ENCODE measurements at places on chromosomes 2 and 18. TPM values are rescaled to one million over a fixed set of nuclear protein-coding genes. Genes with fewer than 3 reads are reported as not detected.

The TDRD15 gene
- total RNA-seq, result not detected

DNA sequence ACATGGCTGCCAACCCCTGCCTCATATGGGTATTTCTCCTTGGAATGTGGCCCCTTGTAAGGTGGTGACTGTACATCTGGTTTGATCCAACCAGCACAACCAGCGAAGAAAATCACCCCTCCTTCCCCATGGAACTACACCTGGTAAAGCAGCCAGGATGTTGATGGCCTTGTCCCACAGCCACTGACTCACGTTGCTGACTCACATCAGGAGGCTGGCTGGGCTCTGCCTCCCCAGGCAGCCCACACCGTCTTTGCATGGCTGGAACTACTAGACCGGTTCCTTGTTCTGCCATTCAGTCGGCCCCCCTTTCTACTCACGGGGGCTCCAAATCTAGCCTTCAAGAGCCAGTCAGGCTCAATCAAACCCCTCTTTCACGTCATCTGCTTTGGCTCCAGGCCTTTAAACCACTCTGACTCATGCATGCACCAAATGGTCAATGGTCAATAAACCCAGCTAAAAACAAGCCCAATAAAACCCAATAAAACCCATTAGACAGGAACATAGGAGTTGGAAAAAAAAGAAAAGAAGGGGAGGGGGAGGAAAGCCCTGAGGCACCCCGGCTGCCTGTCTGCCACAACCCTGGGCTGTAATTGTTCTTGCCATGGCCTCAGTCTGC lies 114.8 kb downstream of the PLB1 start:
- no peak for DNase-seq
- H3K4me1 ChIP-seq, result peaks cover 36% of the 10 kb centered on the region
- no peaks in the 10 kb centered on the region for H3K27me3 ChIP-seq
- H3K36me3 ChIP-seq, result no peaks in the 10 kb centered on the region
- no peak overlapping the region for H3K27ac ChIP-seq

GRCh38 chr18:73666772-73667171 lies 480.9 kb downstream of the FBXO15 start:
- no peaks in the 10 kb centered on the region for H3K36me3 ChIP-seq
- H3K27ac ChIP-seq, result no peak overlapping the region
- H3K4me1 ChIP-seq, result no peaks in the 10 kb centered on the region
- no peak overlapping the region for H3K4me3 ChIP-seq
- no peaks in the 10 kb centered on the region for H3K27me3 ChIP-seq
- no peak for DNase-seq

The DSC2 gene
- 3.5 TPM for total RNA-seq

DNA sequence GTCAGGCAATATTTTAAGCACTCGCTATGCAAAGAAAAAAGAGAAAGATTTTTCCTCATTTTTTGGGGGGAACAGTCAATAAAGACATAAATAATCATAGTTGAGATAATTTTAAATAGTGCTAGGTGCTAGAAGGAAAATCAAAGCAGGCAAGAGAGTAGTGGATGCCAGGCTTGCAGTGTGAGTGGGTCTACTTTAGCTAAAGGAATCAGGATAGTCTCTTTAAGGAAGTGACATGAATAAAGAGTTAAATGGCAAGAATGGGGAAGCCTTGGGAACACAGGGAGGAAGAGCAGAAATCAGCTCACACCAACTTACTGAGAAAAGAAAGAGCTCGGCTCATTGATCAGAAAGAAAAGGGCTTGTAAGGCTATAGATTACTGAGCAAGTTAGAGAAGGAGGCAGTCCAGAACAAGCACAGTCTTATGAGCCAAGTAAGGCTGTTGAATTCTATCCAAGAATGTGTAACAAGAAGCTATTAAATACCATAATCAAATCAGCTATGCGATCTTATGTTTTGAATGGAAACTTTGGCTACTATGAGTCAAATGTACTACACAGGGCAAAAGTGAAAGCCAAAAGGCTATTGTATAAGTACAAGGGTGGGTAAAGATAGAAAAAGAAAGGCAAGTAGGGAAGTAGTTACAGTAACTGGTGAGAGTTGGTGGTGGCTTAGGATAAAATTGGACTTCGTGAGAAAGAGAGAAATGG lies 833.8 kb upstream of the PIK3C3 start:
- DNase-seq, result peak; percentile 23
- peaks cover 2% of the 10 kb centered on the region for H3K4me1 ChIP-seq
- no peaks in the 10 kb centered on the region for H3K27me3 ChIP-seq
- H3K36me3 ChIP-seq, result no peaks in the 10 kb centered on the region
- H3K27ac ChIP-seq, result no peak overlapping the region

DNA sequence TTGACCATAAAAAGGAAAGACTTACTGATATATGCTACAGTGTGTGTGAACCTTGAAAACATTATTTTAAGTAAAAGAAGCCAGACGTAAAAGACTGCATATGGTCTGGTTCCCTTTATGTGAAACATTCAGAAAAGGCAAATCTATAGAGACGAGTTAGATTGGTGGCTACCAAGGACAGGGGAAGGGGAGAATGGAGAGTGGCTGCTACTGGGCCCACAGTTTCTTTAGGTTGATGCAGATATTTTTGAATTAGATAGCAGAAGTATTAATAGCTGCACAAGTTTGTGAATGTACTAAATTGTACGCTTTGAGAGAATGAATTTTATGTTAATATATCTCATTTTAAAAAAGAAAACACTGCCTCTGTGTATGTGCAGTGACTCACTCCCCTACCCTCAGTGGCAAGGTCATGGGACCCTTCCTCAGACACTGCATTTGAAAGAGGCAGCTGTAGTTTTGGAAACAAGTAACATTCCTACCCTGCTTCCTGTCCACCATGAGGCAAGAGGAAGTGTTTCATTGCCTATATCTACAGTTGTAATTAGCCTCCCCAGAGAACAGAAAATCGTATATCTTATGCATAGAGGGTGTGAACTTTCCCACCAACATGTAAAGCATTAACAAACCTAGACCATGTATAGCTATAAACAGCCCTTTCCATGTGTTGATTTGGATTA lies 29.8 kb upstream of the ARMC9 start:
- DNase-seq, result peak; percentile 30
- peak overlapping the region; percentile 42 for H3K27ac ChIP-seq
- H3K4me1 ChIP-seq, result no peaks in the 10 kb centered on the region
- H3K36me3 ChIP-seq, result peaks cover 35% of the 10 kb centered on the region

- H3K4me1 ChIP-seq, result peaks cover 15% of the 10 kb centered on the region
- no peaks in the 10 kb centered on the region for H3K27me3 ChIP-seq
- H3K36me3 ChIP-seq, result peaks cover 8% of the 10 kb centered on the region
- no peak for DNase-seq
- H3K27ac ChIP-seq, result no peak overlapping the region
- H3K4me3 ChIP-seq, result no peak overlapping the region
Measured at GRCh38 chr2:144459937-144460336, 60.0 kb downstream of the ZEB2 start.

The OST4 gene
- total RNA-seq, result 376 TPM

DNA sequence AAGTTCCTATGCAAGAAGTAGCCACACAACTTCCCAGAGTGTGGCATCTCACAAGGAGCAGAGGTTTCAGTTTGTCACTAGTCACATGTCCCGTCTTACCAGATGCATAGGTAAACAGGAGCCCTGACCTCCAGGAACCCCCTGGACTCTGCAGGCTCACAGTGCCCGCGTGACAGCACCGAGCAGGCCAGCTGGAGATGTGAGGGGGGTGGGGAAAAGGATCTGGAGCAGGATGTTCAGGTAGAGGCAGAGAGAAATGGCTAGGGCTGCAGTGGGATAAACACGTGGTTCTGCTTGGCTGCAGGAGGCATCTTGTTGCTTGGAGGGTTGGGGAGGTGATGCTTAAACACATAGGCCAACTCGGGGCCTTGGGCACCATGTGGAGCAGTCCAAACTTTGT lies 54.2 kb downstream of the IMPA2 start:
- no peak overlapping the region for H3K4me3 ChIP-seq
- no peak for DNase-seq
- H3K27me3 ChIP-seq, result peaks cover 9% of the 10 kb centered on the region
- peaks cover 11% of the 10 kb centered on the region for H3K36me3 ChIP-seq
- H3K4me1 ChIP-seq, result peaks cover 7% of the 10 kb centered on the region

The MEP1B gene
- 0.18 TPM for total RNA-seq

The GLI2 gene
- total RNA-seq, result 6.2 TPM

- no peaks in the 10 kb centered on the region for H3K36me3 ChIP-seq
- H3K27me3 ChIP-seq, result peaks cover 10% of the 10 kb centered on the region
- no peak for DNase-seq
Measured at GRCh38 chr18:47415881-47416280, 164.4 kb upstream of the SKOR2 start.

The TRIM43 gene
- total RNA-seq, result not detected

GRCh38 chr18:57649556-57650500 lies 28.2 kb upstream of the NARS1 start:
- no peaks in the 10 kb centered on the region for H3K27me3 ChIP-seq
- DNase-seq, result no peak
- H3K27ac ChIP-seq, result no peak overlapping the region
- no peak overlapping the region for H3K4me3 ChIP-seq
- H3K36me3 ChIP-seq, result no peaks in the 10 kb centered on the region

Measured in muscle of leg (tissue), 16 donors.